HCEC 1CT (cell line): ENCODE measurements at places on chromosomes 6 and 20.
A peak's percentile ranks its signal among the peaks of the same experiment; 100 is the strongest.

- no peak for DNase-seq
Observed at GRCh38 chr20:60046011-60046413, 87.8 kb downstream of the CDH26 start.

- no peak for DNase-seq
Observed at GRCh38 chr20:40686434-40686882, 2.6 kb downstream of the MAFB start.

GRCh38 chr20:59820204-59821041 lies 113.0 kb downstream of the SYCP2 start:
- no peak for DNase-seq

DNA sequence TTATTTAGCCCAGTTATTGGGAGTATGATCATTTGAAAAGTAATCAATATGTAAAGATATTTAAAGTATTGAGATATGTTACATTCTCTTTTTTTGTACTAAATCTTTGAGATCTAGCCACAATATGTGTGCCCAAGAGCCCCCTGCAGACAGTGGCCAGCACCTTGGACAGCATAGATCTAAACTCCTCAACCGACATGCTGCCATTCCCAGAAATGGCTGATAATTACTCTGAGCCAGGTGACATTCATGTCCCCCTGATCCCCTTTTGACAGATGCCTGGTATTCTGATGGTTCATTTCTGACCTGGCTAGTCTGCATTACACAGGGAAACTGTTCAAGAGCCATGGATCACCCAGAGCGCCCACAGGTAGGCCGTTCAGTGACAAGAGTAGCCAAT lies 177.1 kb downstream of the ZDHHC14 start:
- no peak for DNase-seq

- DNase-seq, result no peak
Observed at GRCh38 chr6:142255785-142256184, 46.0 kb upstream of the ADGRG6 start.

DNA sequence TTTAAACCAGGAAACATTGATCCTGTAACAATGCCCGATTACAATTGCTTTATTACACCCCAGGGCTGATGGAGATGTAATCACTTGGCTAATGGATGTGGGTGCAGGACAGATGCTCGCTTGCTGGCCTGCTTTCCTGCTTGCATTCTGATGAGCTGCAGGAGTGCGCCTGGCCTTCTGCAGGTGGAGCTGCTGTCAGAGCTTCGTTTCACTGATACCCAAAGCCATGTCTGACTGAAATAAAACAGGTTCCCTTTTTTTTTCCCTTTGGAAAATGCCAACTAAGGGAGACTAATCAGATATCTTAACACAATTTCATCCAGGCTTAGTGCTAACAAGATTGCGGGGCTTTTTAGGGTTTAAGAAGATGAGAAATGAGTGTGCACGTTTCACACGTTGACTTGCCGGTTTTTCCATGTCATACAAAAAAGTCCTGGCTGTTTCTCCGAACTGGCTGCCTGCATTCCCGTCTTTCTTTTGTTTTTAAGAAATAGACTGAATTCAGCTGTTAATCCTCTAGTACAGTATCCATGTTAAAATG lies 60.7 kb downstream of the VAPB start:
- DNase-seq, result no peak

- no peak for DNase-seq
Observed at GRCh38 chr6:31713991-31714684, 1.0 kb upstream of the LY6G6D start.

- no peak for DNase-seq
Observed at GRCh38 chr6:168524571-168525001, 83.6 kb downstream of the SMOC2 start.

- no peak for DNase-seq
Observed at GRCh38 chr6:35550437-35550836, 37.7 kb upstream of the TULP1 start.

- DNase-seq, result no peak
Observed at GRCh38 chr20:31699801-31700728, 22.6 kb downstream of the BCL2L1 start.

DNA sequence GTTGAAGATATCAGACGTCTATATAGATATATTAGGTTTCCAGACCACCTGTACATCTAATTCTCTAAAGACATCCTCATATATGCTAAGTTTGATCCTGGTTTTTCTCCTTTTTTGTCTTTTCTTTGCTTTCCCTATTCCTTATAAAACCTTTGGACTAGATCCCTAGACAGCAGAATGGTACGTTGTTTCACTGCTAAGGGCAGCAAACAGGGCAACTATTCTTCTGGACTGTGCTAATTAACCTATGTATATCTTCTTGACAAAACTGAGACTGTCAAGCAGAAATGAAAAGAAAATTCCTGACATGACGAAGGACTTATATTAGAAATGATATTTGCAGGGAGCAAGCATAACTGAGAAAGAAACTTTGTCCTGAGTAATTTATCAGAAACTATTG lies 19.1 kb downstream of the ME1 start:
- DNase-seq, result no peak

- no peak for DNase-seq
Observed at GRCh38 chr20:55693641-55694040, 311.7 kb downstream of the CBLN4 start.

DNA sequence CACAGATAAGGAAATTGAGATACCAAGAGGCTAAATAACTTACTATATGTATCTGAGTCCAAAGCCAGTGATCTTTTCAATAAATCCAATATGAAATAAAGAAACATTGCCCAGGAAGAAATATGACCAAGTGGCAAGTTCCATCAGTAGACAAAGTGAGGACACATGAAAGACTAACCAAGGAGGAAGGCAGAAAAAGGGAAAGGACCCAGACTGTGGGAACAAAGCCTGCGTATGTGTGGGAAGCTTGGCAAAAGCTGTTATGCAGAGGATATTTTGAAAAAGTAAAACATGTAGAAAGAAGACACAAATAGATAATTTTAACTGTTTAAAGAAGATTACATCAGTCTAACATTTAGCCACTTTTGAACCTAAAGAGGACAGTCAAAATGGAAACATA lies 264.4 kb upstream of the PRDM1 start:
- DNase-seq, result no peak

DNA sequence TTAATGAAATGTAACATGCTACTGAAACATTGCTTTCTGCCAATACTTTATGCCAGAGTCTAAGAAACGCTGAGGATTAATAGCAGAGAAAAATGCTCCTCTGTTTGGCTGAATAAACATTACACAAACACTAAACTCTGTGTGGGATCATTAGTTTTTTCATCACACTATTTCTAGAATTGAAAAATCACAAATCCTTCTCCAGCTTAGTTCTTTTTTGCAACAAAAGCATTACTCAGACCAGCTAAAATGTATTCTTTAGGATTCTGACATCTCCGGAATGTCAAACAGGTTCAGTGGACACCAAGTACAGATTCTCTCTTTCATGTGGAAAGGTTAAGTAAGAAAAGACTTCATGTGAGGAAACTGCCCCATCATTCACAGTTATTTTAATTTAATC lies 226.9 kb downstream of the SIM1 start:
- DNase-seq, result no peak

DNA sequence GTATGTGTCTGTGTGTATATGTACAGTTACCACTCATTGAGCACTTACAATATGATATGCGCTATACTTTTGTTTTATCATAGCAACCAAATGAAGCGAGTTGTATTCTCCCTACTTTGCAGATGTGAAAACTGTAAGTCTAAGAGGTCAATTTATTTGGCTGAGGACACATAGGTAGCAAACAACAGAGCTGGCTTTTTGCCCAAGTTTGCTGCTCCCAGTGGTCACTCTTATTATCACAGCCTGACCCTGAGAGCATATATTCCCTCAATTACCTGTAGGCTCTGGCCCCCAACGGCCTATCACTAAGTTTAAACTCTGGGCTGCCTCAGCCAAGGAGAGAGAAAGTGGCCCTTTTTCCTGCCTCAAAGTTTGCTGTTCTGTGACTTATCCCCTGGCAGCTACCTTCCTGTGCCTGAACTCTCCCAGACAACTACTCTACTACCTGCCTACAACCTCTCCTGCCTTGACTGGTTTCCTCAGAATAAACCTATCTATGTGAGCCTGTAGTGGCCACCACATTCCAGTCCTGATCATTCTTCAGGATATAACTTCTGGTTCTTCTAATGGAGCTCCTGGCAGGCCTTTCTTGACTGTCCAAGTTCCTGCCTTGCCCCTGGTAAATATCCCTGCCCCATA lies 221.8 kb downstream of the FRK start:
- peak; percentile 9 for DNase-seq

DNA sequence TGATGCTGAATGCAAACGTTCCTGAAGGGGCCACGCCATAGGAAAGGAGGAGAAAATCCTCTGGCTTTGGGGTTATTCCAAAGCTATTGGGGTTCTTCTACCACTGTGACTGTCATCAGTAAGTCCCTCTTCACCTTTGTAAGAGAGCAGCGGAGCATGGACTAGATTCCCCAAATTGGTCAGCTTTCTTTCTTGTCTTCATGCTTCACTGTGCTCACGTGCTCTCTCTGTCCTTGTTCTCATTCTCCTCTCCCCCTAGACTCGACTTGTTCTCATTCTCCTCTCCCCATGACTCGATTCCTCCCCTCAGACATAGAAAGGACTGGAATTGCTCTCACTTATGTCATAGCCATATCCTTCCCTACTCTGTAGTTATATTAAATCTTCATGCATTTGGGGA lies 54.8 kb upstream of the ADGRG6 start:
- no peak for DNase-seq

DNA sequence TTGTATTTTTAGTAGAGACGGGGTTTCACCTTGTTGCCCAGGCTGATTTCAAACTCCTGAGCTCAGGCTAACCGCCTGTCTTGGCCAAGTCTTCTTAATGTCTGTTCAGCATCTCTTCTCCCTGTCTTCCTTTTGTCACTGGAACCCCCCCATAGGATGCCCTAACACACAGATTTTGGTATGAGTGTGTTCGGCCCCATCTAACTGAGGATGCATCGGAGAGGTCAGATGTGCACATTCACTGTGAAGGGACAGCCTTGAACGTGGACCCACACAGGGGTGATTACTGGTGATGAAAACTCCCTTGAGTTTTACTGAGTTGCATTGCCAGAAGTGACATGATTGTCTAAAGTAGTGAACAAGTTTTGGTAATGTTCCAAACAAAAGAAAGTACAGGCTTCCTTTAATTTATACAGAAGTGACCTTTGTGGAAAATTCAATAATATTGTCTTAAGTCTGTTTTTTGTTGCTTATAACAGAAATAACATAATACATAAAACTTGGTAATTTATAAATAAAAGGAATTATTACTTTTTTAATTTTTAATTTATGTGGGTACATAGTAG lies 40.5 kb upstream of the NCOA3 start:
- no peak for DNase-seq

DNA sequence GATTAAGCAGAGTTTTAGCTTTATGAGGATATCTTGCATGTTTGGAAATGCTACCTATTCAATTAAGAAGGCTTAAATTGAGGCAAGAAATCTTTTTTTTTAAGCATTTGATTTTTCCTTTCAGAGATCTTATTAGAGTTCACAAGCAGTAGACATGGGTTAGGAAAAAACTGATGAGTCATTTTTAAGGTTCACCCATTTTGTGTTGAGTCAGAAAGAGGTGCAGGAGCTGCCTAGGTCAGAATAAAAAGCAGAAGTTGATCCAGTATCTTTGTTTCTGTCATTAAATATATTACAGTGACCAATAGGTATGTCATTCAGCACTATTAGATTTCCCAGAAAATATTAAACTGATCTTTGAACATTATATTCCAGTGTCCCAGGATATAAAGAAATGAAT lies 306.8 kb downstream of the LMBRD1 start:
- DNase-seq, result no peak

- no peak for DNase-seq
Observed at GRCh38 chr6:120230008-120230407, 880.4 kb upstream of the MAN1A1 start.

DNA sequence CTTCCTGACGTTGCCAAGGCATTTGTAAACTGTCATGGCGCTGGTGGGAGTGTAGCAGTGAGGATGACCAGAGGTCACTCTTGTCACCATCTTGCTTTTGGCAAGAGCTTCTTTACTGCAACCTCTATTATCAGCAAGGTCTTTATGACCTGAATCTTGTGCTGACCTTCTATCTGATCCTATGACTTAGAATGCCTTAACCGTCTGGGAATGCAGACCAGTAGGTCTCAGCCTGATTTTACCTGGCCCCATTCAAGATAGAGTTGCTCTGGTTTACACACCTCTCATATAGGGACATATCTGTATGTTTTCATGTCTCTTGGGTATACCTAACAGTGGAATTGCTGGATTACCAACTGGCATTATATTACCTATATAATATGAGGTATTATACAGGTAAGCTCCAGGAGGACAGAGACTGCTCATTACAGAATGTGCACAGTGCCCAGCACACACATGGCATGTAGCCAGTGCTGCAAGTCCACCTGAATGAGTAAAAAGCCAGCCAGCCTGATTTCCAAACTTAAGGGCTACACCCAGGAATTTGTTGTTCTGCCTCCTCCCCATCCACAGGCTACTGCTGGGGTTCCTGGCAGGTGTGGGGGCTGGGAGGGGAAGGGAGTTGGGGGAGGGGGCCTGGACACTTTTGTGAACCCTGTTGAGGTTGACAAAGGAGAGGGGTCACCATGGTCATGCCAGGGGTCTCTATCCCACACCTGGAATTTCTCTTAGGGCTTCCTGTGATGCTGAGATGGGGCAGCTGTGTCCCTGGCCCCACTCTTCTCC lies 35.2 kb upstream of the BLCAP start:
- no peak for DNase-seq

DNA sequence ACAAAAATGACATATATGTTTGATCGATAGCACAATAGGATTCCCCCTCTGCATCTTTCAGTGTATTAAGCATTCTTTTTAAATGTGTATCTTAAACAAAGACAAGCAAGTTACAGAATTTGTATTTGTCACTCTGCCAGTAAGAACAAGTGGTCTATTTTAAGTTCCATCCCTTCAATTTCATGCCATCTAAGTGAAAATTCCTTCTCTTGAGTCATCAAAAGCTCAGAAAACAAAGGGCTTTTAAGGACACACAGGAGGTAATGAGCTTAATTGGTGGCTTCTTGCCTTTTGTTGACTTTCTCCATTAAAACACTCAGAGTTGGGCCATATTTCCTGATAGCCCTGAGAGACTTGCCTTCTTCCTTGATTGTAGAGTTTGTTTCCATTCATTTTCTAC lies 547.8 kb downstream of the TENT5A start:
- peak; percentile 20 for DNase-seq

DNA sequence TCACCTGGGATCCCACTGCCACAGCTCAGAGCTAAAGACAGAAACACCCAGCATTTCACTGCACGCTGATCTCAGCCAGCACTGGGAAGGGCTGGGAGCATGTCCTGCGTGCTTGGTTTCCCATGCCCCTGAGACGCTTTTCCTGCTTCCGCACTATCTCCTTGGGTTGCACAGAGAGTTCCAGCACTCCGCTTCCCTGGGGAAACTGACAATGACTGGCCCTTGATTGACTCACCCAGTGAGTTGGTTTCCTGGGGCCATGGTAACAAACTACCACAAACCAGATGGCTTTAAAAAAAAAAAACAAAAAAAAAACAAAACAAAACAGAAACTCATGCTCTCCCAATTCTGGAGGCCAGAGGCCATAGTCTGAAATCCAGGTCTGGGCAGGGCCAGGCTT lies 14.8 kb upstream of the MAS1L start:
- no peak for DNase-seq

DNA sequence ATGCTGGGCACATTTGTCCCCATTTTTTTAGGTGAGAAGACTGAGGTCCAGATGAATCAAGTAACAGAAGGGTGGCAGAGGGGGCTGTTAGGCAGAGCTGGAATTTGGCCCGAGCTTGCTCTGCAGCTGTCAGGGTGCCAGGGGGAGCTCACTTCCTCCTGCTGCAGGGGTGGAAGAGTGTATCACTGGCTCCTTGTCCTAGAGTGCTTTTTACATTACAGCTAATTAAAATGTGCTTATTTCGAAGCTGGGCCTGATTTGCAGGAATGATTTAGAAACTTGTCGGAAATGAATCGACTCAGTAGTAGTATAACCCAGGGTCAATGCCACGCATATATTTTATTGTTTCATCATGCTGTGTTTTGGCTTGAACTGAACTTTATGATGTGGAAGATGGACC lies 11.1 kb downstream of the TOX2 start:
- peak; percentile 52 for DNase-seq
